Gastrocnemius medialis (tissue), 4 donors: ENCODE measurements at places on chromosomes 4 and X.

DNA sequence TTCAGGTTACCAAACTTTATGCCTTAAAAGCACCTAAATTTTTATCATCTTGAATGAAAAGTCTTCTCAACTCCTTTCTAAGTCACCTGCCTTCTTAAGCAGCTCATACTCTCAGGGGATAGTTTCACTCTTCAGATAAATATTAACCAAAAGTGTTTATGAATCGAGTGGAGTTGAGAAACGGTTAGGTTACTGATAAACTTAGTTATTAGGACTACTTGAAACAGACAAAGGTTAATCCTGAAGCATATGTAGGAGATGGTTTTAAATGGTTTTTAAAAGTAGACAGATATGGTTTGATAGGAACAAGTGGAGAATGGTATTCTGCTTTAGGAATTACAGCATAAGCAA, 32.8 kb downstream of the CLDN22 start:
- no peak overlapping the region for H3K4me3 ChIP-seq
- H3K36me3 ChIP-seq, result no peaks in the 10 kb centered on the region
- H3K4me1 ChIP-seq, result no peaks in the 10 kb centered on the region

- DNase-seq, result no peak
- no peaks in the 10 kb centered on the region for H3K36me3 ChIP-seq
- no peaks in the 10 kb centered on the region for H3K27me3 ChIP-seq
Measured at GRCh38 chr4:41026971-41027370, 187.4 kb downstream of the APBB2 start.

- no peaks in the 10 kb centered on the region for H3K36me3 ChIP-seq
- H3K27me3 ChIP-seq, result no peaks in the 10 kb centered on the region
- H3K27ac ChIP-seq, result no peak overlapping the region
- H3K4me3 ChIP-seq, result peak overlapping the region; percentile 60
Measured at GRCh38 chr4:105895583-105896460, 551 bp downstream of the NPNT start.

- no peak overlapping the region for H3K27ac ChIP-seq
- no peaks in the 10 kb centered on the region for H3K27me3 ChIP-seq
- no peak for DNase-seq
- H3K36me3 ChIP-seq, result no peaks in the 10 kb centered on the region
Measured at GRCh38 chr4:153741541-153741940, 18.3 kb downstream of the RNF175 start.

- H3K27me3 ChIP-seq, result no peaks in the 10 kb centered on the region
- H3K4me3 ChIP-seq, result no peak overlapping the region
- no peaks in the 10 kb centered on the region for H3K4me1 ChIP-seq
- DNase-seq, result no peak
- no peaks in the 10 kb centered on the region for H3K36me3 ChIP-seq
- no peak overlapping the region for H3K27ac ChIP-seq
Measured at GRCh38 chrX:13022926-13023325, 21.5 kb downstream of the FAM9C start.

GRCh38 chr4:19214591-19215186, 1037.0 kb upstream of the SLIT2 start:
- H3K4me3 ChIP-seq, result no peak overlapping the region
- H3K27ac ChIP-seq, result no peak overlapping the region
- no peaks in the 10 kb centered on the region for H3K36me3 ChIP-seq
- DNase-seq, result no peak

DNA sequence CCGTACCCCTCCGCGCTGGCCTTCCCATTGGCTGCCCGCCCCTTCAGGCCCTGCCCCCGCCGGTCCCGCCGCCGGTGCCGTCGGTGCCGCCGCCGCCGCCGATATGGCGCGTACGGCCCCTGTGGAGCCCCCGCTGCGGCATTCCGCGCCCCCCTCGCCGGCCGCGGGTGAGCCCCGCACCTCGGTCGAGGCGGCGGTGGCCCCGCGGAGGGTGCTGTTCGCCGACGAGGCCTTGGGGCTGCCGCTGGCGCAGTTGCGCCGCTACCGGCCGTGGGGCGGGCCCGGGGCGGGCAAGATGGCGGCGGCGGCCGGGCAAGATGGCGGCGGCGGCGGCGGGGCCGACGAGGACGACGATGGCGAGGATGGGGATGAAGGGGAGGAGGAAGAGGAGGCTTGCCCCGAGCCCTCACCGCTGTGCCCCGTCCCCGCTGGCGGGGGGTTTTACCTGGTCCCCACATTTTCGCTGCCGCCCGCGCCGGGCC, at the start of gene PPP1R3F:
Gene PPP1R3F, plus strand, starts transcription at position 27 of the 482 bp plus-strand sequence. Its CDS starts 77 bp downstream, at position 104.
- DNase-seq, result no peak
- H3K27me3 ChIP-seq, result no peaks in the 10 kb centered on the region
- peaks cover 9% of the 10 kb centered on the region for H3K4me1 ChIP-seq
- H3K36me3 ChIP-seq, result no peaks in the 10 kb centered on the region

DNA sequence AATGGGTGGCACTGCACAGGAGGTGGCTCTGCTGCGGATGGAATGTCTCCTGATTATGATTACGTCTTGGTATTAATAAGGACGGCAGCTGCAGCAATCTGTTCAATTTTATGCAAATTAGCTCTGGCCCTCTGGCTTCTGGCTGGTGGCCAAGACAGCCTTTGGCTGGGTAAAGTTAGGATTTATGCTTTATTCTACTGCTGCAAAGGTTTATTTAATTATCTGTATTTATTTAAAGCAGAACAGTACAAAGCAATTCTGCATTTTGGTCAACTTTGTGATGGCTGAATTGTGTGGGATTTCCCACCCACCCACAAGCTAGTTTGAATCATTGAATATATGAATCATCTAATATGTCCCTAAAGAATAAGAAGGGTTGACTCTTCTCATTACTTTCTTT, 745.6 kb upstream of the FAM241A start:
- peaks cover 28% of the 10 kb centered on the region for H3K4me1 ChIP-seq
- H3K27me3 ChIP-seq, result no peaks in the 10 kb centered on the region
- DNase-seq, result no peak
- peak overlapping the region; percentile 73 for H3K27ac ChIP-seq

GRCh38 chr4:89727238-89727637, 109.7 kb downstream of the SNCA start:
- no peak overlapping the region for H3K4me3 ChIP-seq
- H3K36me3 ChIP-seq, result no peaks in the 10 kb centered on the region
- H3K27ac ChIP-seq, result no peak overlapping the region
- no peaks in the 10 kb centered on the region for H3K4me1 ChIP-seq
- no peaks in the 10 kb centered on the region for H3K27me3 ChIP-seq

DNA sequence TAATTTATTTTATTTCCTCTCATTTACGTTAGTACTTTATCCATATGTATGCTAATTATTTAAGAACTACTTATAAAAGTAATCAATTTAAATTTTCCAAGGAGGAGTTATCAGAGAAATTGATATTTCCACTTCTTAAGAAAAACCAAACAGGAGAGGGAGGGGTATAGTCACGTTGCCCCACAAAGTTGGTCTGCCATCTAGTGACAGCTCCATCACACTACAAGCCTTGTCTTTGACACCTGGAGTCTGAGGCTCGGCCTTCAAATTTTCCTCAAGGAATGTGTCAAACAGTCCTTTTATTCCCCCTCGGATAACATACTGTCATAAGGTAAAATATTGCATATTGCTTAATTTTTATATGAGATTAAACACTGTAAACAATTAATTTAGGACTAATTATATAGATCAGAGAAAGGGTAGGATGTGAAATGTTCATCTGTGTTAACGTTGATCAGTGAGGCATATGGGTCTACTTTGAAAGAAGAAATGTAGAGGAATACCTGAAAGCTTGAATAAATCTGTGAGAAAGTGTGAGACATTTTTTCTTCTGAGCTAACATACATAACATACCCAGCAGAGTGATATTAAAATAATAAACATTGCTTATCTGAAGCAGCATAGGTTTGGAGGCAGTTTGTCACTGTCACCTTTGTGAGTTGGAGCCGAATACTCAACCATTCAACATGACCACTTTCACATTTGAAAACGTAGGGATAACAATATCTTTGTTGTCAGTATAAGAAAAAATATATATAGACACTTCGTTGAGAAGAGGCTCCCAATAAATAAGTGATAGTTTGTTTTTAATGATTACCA, 114.4 kb downstream of the GLRA3 start:
- DNase-seq, result no peak
- H3K4me1 ChIP-seq, result peaks cover 3% of the 10 kb centered on the region
- H3K36me3 ChIP-seq, result no peaks in the 10 kb centered on the region

DNA sequence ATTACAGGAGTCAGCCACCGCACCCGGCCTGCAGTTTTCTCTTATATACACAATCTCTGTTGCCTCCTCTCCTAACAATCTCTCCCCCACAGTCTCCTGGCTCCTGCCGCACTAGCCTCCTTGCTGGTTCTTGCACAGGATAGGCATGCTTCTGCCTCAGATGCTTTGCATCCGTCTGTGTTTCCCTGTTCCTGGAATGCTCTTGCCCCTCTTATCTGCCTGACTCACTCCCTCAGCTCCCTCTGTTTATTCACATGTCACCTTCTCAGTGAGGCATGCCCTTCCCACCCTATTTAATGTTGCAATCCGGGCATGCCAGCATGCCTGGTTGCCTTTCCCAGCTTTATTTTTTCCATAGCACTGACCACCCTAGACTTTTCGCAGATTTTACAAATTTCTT, 161.9 kb downstream of the PHF8 start:
- no peaks in the 10 kb centered on the region for H3K27me3 ChIP-seq
- no peak overlapping the region for H3K4me3 ChIP-seq
- no peak overlapping the region for H3K27ac ChIP-seq
- no peak for DNase-seq
- H3K36me3 ChIP-seq, result no peaks in the 10 kb centered on the region

GRCh38 chrX:374596-374995, 12.1 kb downstream of the PPP2R3B start:
- H3K4me3 ChIP-seq, result peak overlapping the region; percentile 65
- H3K27me3 ChIP-seq, result no peaks in the 10 kb centered on the region
- no peaks in the 10 kb centered on the region for H3K36me3 ChIP-seq

GRCh38 chr4:121056066-121056465, 16.3 kb downstream of the NDNF start:
- no peak overlapping the region for H3K27ac ChIP-seq
- no peaks in the 10 kb centered on the region for H3K27me3 ChIP-seq
- H3K4me1 ChIP-seq, result no peaks in the 10 kb centered on the region
- no peaks in the 10 kb centered on the region for H3K36me3 ChIP-seq
- H3K4me3 ChIP-seq, result no peak overlapping the region
- no peak for DNase-seq

GRCh38 chrX:105502336-105502735, 281.8 kb upstream of the TEX13A start:
- no peaks in the 10 kb centered on the region for H3K27me3 ChIP-seq
- no peak for DNase-seq
- H3K4me3 ChIP-seq, result no peak overlapping the region
- H3K27ac ChIP-seq, result no peak overlapping the region
- no peaks in the 10 kb centered on the region for H3K36me3 ChIP-seq

GRCh38 chr4:182224192-182224850, 18.9 kb upstream of the TENM3 start:
- no peak overlapping the region for H3K27ac ChIP-seq
- no peaks in the 10 kb centered on the region for H3K36me3 ChIP-seq
- no peak for DNase-seq
- no peak overlapping the region for H3K4me3 ChIP-seq
- H3K27me3 ChIP-seq, result no peaks in the 10 kb centered on the region

- H3K4me3 ChIP-seq, result no peak overlapping the region
- H3K27ac ChIP-seq, result no peak overlapping the region
- no peak for DNase-seq
- H3K27me3 ChIP-seq, result no peaks in the 10 kb centered on the region
Measured at GRCh38 chrX:24575496-24575895, 71.7 kb downstream of the PCYT1B start.

DNA sequence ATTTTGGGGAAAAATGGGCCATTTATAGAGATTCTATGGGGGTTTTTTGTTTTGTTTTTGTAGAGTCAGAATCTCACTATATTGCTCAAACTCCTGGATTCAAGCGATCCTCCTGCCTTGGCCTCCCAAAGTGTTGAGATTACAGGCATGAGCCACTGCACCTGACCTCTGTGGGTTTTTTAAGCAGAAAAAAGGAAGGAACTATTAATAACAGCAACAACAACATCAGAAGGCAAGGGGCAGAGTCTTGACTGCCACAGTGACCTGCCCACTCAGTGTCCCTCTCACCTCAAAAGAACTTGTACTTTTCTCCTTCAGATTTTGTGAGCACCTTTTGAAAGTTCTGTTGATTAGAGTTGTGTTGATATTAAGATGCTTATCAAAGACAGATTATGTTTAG, 48.1 kb downstream of the FNIP2 start:
- no peak overlapping the region for H3K4me3 ChIP-seq
- DNase-seq, result no peak
- no peaks in the 10 kb centered on the region for H3K36me3 ChIP-seq
- peaks cover 58% of the 10 kb centered on the region for H3K4me1 ChIP-seq

DNA sequence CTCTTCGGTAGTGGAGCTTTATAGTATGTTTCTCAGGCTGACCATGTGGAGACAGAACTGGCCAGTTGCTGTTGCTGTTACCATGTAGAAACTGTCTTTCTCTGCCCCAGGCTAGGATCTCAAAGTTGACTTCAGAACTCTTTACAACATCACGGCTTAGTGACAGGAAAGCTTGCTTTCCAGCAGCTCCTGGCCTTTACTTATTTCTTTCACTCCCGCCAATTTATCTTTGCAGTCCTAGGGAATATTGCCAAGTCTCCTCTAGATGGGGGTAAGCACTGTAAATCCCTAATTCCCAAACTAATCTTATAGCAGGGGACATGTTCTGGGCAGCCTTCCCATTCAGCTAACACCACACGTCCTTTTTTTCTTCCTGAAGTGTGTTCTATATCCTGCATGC, 631.6 kb downstream of the SPRY1 start:
- no peak overlapping the region for H3K4me3 ChIP-seq
- H3K27ac ChIP-seq, result peak overlapping the region; percentile 58
- no peaks in the 10 kb centered on the region for H3K27me3 ChIP-seq
- H3K36me3 ChIP-seq, result no peaks in the 10 kb centered on the region
- DNase-seq, result no peak
- peaks cover 14% of the 10 kb centered on the region for H3K4me1 ChIP-seq

GRCh38 chr4:42637104-42637503, 19.8 kb downstream of the ATP8A1 start:
- no peaks in the 10 kb centered on the region for H3K27me3 ChIP-seq
- no peak overlapping the region for H3K4me3 ChIP-seq
- DNase-seq, result peak; percentile 30
- H3K4me1 ChIP-seq, result peaks cover 96% of the 10 kb centered on the region

GRCh38 chrX:97021680-97022079, 138.0 kb downstream of the RPA4 start:
- H3K4me3 ChIP-seq, result no peak overlapping the region
- no peaks in the 10 kb centered on the region for H3K36me3 ChIP-seq
- no peak overlapping the region for H3K27ac ChIP-seq
- H3K27me3 ChIP-seq, result no peaks in the 10 kb centered on the region
- DNase-seq, result no peak
- H3K4me1 ChIP-seq, result no peaks in the 10 kb centered on the region

- H3K27ac ChIP-seq, result no peak overlapping the region
- no peak overlapping the region for H3K4me3 ChIP-seq
- H3K36me3 ChIP-seq, result no peaks in the 10 kb centered on the region
- no peak for DNase-seq
Measured at GRCh38 chr4:112119353-112119783, 25.9 kb upstream of the FAM241A start.

DNA sequence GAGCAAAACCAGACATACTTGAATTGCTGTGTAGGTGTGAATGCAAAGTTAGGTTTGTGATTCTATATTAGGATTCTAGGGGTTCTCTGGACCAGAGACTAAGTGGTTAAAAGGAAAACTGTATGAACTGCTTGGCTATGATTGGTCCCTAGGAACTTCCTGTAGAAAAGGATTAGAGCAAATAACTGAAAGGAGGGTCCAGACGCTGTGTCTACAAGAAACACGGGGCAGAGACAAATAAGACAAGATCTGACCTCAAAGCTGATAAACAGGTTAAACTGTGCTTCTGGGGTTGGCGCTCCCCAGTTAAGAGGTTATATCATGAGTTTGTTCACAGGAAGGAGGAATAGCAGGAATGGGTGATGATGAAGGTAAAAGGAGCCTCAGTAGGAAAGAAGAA, 183.6 kb downstream of the MGST2 start:
- no peaks in the 10 kb centered on the region for H3K4me1 ChIP-seq
- no peaks in the 10 kb centered on the region for H3K36me3 ChIP-seq
- no peak for DNase-seq
- H3K4me3 ChIP-seq, result no peak overlapping the region
